ENCODE measurements at places on chromosomes 3 and 15. TPM values are rescaled to one million over a fixed set of nuclear protein-coding genes. Genes with fewer than 3 reads are reported as not detected.

Gene MUC4
- 415 TPM for total RNA-seq

Gene VIPR1
- 202 TPM for total RNA-seq

Gene AAGAB
- 40.5 TPM for total RNA-seq

Gene VEPH1
- total RNA-seq, result 6.3 TPM

Gene COL8A1
- total RNA-seq, result 7.6 TPM

Gene MOBP
- 0.92 TPM for total RNA-seq

Gene SNX22
- 0.29 TPM for total RNA-seq

Gene DAZL
- total RNA-seq, result 0.22 TPM

Gene CISH
- 19.2 TPM for total RNA-seq

DNA sequence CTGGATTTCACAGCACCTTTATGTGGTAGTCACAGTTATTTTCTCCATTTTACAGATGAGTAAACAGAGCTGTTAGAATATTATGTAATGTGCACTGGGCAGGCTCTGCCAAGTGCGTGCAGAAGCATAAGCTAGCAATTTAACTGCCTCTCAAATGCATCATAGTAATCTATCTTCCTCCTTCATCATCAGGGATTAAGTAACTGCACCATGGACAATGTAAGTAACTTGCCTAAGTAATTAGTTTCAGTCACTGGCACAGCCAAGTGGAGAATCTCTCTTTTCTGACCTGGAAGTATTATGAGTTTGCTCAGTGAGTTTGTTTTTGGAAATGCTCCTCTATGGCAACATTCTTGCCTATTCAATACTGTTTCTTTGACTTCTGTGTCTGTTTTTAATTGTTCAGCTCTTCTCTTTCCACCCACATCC lies 260.5 kb downstream of the PTPRG start:
- DNase-seq, result no peak

DNA sequence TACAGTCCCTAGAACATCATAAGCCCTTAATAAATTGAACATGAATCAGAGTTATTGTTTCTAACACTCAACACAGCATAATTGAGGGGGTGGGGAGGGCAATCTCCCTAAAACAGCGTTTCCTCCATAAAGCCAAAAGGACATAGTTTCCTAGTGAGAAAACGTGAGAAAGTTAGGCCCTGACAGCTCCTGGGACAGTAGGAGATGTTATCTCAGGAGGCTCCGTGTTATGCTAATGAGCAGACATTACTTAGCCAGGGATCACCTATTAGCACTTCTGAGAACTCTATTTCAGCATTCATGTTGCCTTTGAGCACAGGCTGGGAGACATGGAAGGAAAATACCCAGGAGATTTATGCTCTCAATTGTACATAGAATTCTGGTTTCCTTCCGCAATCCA lies 229.1 kb upstream of the ADAMTS9 start:
- DNase-seq, result no peak

DNA sequence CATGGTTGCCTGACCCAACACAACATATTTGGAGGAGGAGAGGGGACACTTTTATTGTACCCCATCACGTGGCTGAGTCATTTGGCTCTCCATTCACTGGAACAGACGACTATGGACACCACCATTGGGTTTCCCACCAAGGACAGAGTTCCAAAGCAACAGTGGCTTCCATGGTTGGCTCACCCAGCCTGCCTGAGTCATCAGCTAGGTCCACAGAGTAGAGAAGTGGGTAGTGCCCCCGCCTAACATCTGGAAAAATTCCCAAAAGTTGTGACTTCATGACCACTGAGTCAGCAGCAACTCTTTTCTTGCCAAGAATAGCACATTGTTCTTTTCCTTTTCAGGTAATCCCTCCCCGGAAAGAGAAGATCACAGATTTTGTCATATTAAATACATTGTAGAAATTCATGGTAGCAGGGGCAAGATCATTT lies 3.0 kb upstream of the PPP1R2 start:
- no peak for DNase-seq

- no peak for DNase-seq
Measured at GRCh38 chr15:65512807-65513416, 4.6 kb downstream of the DPP8 start.

- DNase-seq, result no peak
Measured at GRCh38 chr3:161821591-161821990, 325.0 kb downstream of the OTOL1 start.

- DNase-seq, result no peak
Measured at GRCh38 chr15:52317688-52318087, 22.1 kb upstream of the MYO5C start.

GRCh38 chr3:42756681-42757213 lies 16.3 kb downstream of the CCDC13 start:
- no peak for DNase-seq

- DNase-seq, result no peak
Measured at GRCh38 chr3:54857343-54857742, 70.5 kb downstream of the LRTM1 start.

DNA sequence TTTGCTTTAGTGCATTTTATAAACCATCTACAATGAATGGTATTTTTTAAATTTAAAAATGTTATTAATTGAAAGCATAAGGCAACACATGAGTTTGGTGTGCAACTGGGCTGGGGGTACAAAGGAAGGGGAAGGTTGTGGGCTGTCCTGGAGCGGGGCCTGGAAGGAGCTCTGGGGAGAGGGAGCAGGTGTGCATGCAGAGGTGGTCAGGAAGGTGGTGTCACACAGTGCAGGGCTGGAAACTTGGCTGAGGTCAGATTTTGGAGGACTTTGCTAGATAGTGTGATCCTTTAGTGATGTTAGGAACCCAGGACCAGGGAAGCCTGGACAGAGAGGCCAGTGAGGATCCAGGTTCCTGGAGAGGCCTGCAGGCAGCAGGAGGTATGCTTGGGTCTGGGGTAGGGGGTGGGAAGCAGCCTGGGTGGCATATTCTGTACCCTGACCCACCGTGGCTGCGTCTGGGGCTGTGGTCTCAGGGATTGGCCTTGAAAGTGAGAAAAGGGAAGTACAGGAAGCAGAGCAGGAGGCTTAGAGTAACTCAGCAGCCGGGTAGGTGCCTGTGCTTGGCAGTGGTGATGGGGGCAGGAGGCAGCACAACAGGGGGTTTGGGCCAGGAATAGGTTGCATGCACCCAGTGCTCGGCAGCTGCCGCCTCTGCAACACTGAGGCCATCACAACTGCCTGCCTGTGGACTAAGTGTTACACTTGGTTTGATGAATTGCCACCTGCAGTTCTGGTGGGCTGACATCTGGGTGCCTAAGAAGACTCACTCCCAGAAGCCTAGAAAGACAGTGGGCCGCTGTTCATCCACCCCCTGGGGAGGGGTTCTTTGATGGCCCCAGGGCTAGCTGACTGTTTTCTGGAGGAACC lies 33.0 kb downstream of the KY start:
- no peak for DNase-seq

GRCh38 chr3:50230794-50231125 lies 5.2 kb upstream of the GNAI2 start:
- no peak for DNase-seq

- no peak for DNase-seq
Measured at GRCh38 chr3:72421126-72421525, 427.1 kb downstream of the SHQ1 start.

GRCh38 chr3:16224325-16224724 lies 40.4 kb downstream of the DPH3 start:
- no peak for DNase-seq

GRCh38 chr3:179410331-179410730 lies 40.9 kb downstream of the GNB4 start:
- DNase-seq, result no peak

GRCh38 chr15:91857772-91858171 lies 4.3 kb downstream of the SLCO3A1 start:
- no peak for DNase-seq

- no peak for DNase-seq
Measured at GRCh38 chr15:91075739-91076138, 24.3 kb upstream of the SV2B start.

- DNase-seq, result no peak
Measured at GRCh38 chr3:81695302-81695701, 66.1 kb downstream of the GBE1 start.

DNA sequence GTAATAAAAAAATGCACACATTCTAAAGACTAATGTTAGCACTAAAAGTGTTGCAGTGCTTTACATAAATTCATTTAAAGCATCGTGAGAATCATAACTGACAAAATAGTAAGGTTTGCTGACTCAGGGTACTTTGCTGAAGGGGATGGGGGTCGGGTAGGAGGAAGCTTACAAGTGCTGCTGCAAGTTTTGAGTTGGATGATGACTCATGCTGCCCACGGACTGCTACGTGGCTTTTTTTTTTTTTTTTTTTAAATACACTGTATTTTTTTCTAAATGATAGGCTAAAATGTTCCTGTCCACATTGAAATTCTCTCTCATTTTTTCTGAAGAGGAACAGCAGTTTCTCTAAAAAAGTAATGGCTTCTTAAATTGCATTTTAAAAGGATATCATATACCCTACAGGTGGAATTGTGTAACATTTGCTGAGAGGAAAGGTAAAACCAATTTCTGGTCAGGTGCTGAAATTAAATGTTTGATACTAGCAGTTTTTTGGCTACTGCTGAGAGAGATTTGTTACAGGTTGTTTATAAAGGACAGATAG lies 2.2 kb downstream of the MAPK6 start:
- DNase-seq, result no peak
